Fibroblast of skin of right biceps (primary cell): ENCODE measurements at places on chromosomes 7 and 10.

- DNase-seq = no peak
Observed at GRCh38 chr10:79602953-79603352, 7.8 kb upstream of the SFTPA1 start.

- DNase-seq = no peak
Observed at GRCh38 chr7:110784749-110785148, 306.2 kb upstream of the LRRN3 start.

DNA sequence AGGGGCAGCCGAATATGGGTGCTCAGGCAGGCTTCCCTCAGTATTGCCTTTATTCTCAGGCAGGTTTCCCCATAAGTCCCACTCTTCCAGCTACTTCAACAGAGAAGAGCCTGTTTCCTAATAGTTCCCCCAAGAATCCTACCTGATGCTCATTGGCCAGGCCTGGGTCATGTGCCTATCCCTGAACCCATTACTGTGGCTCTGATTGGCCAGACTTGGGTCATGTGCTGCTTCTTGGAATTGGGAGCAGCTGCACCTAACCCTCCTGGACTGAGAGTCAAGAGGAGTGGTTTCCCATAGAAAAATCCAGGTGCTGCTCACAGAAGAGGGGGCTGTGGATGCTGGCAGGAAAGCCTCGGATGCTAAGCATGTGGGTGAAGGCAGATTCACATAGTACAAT, 21.7 kb downstream of the OPALIN start:
- no peak for DNase-seq

- no peak for DNase-seq
Observed at GRCh38 chr10:5620966-5621365, 45.4 kb downstream of the ASB13 start.

GRCh38 chr7:123747620-123748141, 1.1 kb downstream of the WASL start:
- DNase-seq = peak; percentile 76

GRCh38 chr10:69217119-69217754, 2.9 kb upstream of the HKDC1 start:
- peak; percentile 93 for DNase-seq

- DNase-seq = no peak
Observed at GRCh38 chr10:96244354-96244753, 27.0 kb downstream of the BLNK start.

- no peak for DNase-seq
Observed at GRCh38 chr7:158957921-158958491, 101.6 kb downstream of the DYNC2I1 start.

- peak; percentile 55 for DNase-seq
Observed at GRCh38 chr7:117218700-117219099, 104.2 kb downstream of the WNT2 start.

DNA sequence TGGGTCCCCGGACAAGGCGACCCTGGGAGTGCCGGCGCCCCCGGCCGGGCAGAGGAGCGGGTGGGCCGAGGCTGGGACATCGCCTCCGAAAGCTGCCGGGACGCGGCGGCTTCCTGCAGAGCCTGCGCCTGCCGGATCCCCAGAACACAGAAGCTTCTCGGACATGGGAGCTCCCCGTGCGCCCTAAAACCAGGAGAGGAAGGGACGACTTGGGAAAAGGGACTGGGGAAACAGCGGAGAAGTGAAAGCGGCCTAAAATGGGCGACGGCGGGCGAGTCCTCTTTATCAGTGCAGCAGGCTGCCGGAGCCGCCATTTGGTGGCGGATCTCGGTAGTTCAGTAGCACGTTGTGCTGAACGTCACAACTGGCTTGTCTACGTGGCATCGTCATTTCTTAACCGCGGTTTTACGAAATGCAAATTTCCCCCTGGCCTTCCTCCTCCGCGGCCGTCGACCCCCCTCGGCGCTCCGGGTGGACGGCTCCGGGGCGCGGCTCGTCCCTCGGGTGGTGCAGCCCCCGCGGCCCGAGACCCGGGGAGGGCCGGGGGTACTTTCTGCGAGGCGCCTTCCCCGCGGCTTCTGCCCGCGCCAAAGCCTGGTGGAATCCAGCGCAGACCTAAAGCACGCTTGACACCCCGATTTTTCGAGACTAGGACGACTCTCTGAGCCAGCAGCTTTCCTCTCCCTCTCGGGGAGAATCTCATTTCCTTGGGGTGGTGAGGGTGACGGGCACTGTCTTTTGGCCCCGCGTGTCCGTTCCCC, 9.9 kb upstream of the SPAG6 start:
- peak; percentile 65 for DNase-seq

DNA sequence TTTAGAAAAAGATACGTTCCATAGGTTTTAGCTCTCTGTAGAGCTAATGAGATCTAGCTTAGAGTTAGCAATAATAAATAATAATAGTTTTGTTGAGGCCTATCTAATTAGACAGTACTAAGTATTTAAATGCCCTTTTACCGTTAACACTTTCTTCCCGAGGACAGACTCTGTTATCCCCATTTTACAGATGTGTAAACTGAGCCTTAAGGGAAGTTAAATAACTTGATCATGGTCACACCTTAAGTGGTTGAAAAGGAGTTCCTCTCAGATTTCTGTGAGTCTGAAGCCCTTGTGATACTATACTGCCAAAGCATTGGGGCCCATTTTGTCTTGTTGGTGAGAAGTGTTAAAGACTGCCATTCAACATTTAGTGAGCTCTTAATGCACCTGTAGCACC, 61.6 kb downstream of the CYP51A1 start:
- no peak for DNase-seq

GRCh38 chr10:21427804-21428481, 97.5 kb downstream of the SKIDA1 start:
- peak; percentile 31 for DNase-seq

DNA sequence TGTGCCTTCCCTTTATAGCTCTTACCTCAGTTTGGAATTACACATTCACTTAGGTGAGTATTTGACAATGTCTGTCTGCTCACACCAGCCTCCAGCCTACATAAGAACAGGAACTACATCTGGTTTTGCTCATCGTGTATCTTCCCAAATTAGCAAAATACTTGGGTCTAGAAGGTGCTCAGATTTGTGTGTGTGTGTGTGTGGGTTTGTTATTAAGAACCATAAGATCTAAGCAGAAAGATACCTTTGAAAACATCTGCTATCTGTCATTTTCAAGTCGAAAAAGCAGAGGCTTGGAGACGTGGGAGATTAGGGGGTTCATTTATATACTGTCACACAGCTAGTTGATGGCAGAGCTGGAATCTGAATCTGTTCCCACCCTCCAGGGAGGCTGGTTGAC, 14.8 kb upstream of the LAMB4 start:
- DNase-seq = no peak

GRCh38 chr7:29146057-29146706, at the start of gene CPVL:
Gene CPVL (minus strand): TSS chr7:29146537. CDS start chr7:29121061, 25,476 bp downstream.
- peak; percentile 3 for DNase-seq

DNA sequence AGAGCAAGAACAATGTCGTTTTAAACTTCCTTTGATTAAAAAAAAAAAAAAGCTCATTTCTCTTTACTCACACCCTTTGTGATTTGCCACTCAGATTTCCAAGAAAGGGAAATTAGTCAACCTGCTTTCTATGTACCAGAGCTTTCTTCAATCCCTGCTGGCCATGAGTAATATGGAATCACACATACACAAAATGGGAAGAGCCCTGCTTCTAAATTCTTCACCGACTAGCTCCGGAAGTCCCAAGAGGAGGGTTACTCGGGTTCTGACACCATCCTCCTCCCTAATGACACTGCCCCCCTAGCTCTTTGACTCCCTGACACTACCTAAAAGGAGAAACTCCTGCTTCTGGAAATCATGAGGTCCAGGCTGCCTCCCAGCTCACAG, 81.8 kb upstream of the SFMBT2 start:
- no peak for DNase-seq

DNA sequence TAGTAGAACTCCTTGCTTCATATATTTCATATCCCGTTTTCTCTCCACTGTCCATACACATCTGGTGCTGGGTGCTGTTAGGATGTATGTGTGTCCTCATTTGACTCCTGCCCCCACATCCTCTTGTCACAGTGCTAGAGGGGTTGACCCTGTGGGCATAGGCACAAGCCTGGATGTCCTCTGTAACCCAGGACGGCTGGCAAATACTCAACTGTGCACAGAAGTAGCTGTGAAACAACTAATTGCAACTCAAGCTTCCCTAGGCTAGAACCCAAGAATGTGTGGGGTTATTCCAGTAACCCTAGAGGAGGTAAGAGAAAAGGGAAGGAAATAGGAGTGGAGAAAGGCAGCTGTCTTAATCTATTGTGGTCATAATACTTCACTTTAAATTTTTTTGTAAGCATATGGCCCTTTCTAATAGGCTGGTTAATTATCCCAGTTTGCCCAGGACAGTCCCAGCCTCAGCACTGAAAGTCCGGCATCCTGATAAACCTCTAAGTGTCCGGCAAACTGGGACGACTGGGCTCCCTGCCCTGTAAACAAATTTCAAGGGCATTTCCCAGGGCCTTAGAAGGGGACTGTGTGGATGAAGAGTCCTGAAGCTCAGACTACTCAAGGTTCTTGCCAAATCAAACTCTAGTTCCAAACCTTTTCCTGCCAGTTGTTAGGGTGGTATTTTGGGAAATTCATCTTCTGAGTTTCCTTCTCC, 283.2 kb upstream of the CELF2 start:
- no peak for DNase-seq

DNA sequence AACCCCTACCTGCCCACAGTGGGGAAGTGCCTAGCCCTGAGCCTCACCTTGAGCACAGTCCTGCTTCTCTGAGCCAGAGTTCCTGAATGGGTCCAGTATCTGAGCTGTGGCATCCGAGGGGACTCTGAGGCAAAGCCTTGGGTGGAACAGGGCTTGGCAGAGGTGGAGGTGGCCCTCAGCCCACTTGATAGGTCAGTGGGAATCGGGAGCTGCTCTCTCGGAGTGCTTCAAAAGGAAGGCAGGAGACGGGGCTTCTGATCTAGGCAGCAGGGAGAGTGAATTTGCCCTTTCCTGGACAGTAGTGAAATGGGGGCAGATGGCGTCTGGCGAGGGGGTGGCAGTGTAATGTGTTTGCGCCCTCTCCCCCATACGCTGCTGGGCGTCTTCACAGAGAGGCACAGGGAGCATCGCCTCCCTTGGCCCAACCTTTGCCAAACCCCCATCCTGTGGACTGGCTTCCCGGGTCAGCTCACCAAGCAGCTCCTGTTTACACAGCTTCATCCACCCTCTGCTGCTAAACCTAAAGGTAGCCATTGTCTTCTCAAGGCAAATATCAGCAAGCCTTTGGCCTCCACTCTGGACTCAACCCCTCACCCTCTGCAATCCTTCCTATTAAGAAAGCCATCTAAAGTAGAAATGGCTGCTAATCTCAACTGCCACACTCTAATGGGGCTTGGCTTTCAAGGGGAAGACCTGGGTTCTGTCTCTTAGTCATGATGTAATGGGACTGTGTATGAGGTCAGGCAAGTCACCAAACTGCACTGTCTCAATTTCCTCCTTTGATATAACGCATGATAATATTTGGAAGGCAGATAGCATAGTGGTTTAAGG, 21.1 kb upstream of the VDAC2 start:
- DNase-seq = no peak

- DNase-seq = no peak
Observed at GRCh38 chr7:92665926-92666325, 75.7 kb upstream of the FAM133B start.

DNA sequence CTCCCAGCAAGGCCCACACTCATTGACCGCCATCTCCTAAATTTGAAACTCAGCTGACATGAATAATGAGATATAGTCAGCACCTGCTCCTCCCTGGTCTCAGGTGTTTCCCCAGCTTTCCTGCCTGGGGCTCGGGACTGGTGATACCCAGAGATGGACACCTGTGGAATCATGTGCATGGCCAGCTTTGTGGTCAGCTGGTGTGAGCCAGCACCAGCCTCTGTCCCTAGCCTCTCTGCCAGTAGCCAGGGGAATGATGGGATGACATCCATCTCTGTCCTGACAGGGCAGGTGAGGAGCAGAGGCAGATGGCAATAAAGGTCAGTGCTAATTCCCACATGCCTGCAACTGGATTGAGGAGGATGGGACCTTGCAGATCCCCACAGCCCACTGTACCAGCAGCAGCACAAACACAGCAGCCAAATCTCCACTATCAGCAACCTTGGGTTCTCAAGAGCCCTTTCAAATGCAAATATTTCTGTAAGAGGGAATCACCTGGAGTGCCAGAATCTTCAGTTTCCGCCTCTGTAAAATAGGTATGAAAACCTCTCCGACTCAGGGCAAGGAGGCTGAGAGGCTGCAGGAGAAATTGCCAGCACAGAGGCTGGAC, 329.2 kb upstream of the ZMIZ1 start:
- DNase-seq = no peak

DNA sequence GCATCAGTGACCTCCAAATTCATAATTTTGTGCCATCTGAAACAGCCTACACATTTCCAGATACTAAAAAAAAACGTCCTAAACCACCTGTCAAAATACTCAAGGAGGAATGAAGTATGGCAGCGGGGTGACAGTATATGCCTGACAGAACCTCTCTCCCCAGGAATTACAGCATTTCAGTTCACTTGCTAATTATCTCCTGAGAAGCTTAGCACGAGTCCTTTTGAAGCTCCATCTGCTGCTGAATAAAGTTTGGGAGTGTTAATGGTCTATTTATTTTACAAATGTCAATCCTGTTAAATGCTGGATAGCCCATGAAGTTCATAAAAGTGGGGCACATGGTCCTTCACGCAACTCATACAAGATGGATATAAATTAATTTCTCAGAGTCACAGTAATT, 29.4 kb upstream of the ANLN start:
- no peak for DNase-seq

- no peak for DNase-seq
Observed at GRCh38 chr7:23969443-23969842, 259.4 kb downstream of the STK31 start.

DNA sequence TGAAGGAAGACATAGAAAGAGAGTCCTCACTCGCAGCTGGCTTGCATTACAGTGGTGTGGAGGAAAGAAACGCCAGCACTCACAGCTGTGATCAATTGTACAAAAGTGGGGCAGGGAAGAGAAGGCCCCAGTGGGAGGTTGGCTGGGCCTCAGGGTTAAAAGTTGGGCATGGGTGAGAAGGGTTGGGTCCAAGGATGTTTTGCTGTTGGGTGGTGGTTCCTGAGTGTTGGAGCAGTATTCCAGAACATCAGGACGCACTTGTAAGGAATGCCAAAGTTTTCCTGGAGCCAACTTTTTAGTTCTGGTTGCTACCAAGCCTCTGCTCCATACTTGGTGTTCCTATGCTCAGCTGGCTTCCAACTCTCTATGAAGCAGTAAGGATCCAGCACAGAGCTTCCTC, 55.4 kb upstream of the MKRN1 start:
- DNase-seq = no peak

DNA sequence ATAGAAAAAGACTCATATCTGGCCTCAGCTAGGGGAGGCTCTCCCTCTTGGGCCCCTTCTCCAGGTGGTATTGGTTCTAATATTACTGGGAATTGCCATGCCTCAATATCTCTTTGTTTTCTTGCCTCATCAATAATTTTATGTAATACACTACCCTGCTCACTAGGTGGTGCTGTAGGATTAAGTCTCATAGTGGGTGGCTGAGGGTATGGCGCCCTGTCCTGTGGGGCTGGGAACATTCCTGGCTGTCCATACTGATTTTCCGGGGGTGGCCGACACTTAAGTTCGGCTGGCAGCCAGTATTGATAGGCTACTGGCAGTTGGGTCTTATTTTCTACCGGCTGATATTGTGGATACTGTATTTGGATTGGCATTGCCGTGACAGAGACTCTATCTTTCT, 9.0 kb upstream of the TAS2R3 start:
- peak; percentile 5 for DNase-seq

GRCh38 chr7:134795231-134795630, 15.8 kb downstream of the CALD1 start:
- no peak for DNase-seq
